Bronchial epithelial cell (primary cell): ENCODE measurements at places on chromosomes 7 and 10. TPM values are rescaled to one million over a fixed set of nuclear protein-coding genes. Genes with fewer than 3 reads are reported as not detected.

COL17A1 gene
- 594 and 626 TPM in 2 replicates for total RNA-seq

- DNase-seq: no peak
These were observed 39.2 kb upstream of the COL1A2 start for GRCh38 chr7:94355454-94355853.

DNA sequence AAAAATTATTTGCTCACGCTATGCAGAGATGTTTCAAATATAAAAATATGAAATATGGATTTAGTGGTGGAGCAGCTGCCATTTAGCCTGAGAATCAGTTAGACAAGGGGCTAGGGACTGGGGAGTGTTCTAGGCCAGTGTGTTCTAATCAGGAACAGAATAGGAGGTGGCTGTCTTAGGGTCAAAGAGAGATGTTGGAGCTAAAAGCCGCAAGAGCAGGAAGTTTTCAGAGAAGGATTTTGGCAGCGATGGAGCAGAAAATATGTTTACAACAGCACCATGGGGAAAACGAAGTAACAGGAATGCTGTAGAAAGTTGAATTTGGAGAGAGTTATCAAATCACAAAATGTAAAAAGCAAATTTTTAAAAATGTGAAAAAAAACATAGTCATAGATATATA is 314.0 kb upstream of the SEMA3A start:
- no peak for DNase-seq

- DNase-seq: no peak
These were observed 334.1 kb downstream of the GLRX3 start for GRCh38 chr10:130470286-130470685.

VSTM4 gene
- total RNA-seq: under 0.01 TPM in 2 replicates

- no peak for DNase-seq
These were observed 96.5 kb upstream of the PODXL start for GRCh38 chr7:131652934-131653333.
